ENCODE measurements at places on chromosomes 7 and 10. TPM values are rescaled to one million over a fixed set of nuclear protein-coding genes. Genes with fewer than 3 reads are reported as not detected.

EVX1 gene
- total RNA-seq: 0.80 TPM

TTYH3 gene
- 237 TPM for total RNA-seq

CASP7 gene
- 16.6 TPM for total RNA-seq

ENTPD1 gene
- 0.37 TPM for total RNA-seq

MRLN gene
- not detected for total RNA-seq

DNA sequence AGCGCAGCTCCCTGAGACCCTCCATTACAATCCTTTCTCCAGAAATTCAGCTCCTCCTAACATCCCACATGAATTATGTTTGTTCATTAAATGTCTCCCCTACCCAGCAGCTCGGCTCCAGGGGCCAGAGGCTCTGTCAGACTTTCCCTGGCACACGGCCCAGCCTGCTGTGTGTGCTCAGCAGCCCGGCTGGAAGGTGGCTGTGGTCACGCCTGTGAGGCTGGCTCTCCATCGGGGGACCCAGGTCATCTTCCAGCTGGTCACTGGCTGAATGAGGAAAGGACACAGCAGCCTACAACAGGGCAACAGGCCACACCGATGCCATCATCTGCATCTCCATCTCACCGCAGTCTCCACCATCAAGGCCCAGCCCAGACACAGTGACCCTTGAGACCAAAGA lies 219.8 kb downstream of the MAD1L1 start:
- no peak for DNase-seq

DNA sequence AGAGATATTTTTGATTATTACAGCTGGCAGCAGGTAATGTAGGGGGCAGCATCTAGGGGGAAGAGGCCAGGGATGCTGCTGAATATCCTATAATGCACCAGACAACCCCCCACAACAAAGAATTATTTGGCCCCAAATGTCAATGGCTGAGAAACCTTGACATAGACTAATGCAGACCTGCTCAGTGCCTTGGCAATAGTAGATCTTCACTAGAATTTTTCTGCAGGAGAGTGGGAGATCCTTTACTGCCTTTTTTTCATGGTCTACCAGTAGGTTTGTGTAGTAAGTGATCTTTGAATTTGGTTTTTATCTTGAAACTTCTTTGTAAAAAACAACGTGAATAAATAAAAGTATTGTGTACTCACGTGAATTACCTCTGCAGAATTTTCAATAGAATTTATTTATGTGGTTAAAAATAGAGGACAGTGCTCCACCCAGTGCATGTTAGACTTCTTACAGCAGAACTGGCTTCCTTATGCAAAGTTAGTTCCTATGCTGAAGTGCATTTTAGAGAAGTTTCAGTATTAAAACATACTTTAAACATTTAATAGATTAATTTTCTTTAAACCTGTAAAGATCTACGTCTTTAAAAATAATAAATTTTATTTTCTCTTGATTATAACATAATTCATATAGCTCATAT lies 199.6 kb upstream of the HDAC9 start:
- no peak for DNase-seq

GRCh38 chr10:30970760-30971460 lies 60.8 kb downstream of the ZNF438 start:
- DNase-seq: no peak

- no peak for DNase-seq
These were observed 53.6 kb downstream of the PARD3 start for GRCh38 chr10:34761453-34761852.

DNA sequence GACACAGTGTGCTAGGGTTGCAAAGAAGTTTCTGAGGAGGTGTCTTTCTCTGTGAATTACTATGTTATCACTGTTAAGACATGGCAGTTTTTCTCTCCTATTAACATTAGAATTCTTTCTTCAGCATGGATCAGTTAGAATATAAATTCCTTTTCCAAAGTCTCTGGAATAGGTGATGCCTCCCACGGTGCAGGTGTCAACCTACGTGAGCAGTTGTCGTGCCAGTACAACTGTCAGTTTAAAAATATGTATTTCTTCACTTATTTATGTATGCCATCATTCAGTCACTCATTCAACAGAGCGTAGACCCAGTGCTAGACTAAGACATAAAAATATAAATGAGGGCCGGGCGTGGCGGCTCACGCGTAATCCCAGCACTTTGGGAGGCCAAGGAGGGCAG lies 83.5 kb downstream of the TACC2 start:
- DNase-seq: no peak

DNA sequence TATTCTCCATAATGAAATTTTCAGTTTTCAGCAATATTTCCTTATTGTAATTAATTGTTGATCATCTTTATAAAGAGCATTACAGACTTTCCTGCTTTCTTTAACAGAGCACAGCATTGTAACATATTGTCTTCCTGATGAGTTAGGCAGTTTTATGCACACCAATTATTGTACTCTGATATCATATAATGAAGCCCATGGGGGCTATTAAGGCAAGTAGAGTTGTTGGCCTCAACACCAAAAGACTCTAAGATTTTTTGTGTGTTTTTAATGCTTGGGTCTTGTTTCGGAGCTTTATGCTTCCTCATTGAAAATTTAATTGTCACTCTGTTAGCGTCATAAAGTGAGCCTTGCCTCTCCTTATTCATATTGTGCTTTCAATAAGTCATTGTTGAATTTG lies 49.2 kb upstream of the ARID5B start:
- DNase-seq: no peak

GRCh38 chr7:141698247-141699015 lies 3.5 kb downstream of the DENND11 start:
- DNase-seq: no peak

- peak; percentile 57 for DNase-seq
These were observed 131.1 kb upstream of the CDK1 start for GRCh38 chr10:60646966-60647796.

DNA sequence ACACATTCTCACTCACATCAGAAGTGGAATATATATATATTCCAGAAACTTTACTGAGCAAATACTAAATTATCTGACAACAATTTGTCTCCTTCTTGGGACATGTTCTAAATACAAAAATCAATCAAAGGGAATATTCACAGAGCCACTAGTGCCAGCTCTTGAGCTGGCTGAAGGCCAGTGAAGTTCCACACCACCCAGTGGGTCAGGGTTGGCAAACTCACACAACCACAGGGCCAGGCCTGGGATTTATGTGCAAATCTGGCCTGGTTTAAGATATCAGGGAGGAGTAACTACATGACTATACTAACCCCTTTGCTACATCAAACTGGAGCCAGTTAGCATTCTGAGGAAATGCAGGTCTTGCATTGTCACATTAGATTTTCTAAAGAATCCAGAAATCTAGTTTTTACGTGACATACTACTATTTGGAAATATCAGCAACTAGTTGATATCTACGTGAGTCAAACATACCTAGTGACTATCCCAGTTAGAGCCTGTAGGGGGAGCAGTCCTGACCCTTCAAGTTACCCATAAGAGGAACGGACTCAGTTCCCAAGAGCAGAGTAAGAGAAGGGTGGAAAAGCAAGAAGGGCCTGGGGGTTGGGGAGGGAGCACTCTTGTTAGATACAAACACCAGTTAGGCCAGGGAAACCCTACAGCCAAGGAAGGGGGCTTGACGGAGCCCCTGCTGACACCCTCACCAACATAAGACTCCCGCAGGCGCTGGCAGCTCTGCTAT lies 600.4 kb downstream of the KCNMA1 start:
- peak; percentile 31 for DNase-seq

GRCh38 chr7:16421333-16422102 lies at the start of gene CRPPA:
Gene CRPPA, minus strand, starts transcription at chr7:16421538. Its CDS starts 216 bp downstream, at chr7:16421322.
- peak; percentile 44 for DNase-seq

DNA sequence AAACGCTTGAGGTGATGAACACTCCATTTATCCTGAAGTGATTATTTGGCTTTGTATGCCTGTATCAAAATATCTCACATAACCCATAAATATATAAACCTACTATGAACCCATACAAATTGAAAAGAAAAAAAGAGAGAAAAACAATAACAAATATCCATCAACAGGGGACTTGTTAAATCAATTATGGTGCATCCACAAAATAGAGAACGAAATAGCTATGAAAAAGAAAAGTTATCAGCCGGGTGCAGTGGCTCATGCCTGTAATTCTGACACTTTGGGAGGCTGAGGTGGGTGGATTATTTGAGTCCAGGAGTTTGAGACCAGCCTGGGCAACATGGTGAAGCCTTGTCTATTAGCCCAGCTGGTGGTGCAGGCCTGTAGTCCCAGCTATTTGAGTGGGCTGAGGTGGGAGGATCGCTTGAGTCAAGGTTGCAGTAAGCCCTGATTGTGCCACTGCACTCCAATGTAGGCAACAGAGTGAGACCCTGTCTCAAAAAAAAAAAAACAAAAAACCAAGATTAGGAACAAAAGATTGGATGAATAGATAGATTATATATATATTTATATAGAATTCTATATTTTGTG lies 30.6 kb upstream of the IFRD1 start:
- no peak for DNase-seq

DNA sequence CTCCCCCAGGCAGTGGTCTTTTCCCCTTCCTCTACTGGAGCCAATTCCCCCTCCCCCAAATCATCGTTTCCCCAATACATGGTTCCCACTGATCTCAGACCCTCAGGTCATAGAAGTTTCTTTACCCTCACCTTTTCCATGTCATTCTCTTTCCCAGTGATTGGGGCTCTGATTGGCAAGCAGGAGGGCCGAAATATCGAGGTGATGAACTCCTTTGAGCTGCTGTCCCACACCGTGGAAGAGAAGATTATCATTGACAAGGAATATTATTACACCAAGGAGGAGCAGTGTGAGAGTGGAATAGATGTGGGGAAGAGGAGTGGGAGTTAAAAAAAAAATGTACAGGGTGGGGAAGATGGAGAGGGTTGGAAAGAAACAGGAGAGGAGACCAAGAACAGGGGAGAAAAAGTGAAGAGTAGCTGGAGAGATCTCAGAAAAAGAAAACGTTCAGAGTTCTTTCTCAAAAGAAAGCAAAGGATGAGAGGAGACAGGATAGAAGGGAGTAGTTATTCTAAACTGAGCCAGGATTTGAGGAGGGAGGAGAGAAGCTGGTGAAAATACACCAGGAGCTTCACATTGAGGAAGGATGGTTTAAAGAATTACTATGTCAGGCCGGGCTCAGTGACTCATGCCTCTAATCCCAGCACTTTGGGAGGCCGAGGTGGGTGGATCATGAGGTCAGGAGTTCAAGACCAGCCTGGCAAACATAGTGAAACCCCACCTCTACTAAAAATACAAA lies 858 bp downstream of the COPS6 start:
- no peak for DNase-seq

Measured in neural crest cell (in vitro differentiated cells).